ENCODE measurements at places on chromosomes 5 and 9.

GRCh38 chr9:77848897-77849296, 182.7 kb downstream of the GNAQ start:
- DNase-seq: no peak

DNA sequence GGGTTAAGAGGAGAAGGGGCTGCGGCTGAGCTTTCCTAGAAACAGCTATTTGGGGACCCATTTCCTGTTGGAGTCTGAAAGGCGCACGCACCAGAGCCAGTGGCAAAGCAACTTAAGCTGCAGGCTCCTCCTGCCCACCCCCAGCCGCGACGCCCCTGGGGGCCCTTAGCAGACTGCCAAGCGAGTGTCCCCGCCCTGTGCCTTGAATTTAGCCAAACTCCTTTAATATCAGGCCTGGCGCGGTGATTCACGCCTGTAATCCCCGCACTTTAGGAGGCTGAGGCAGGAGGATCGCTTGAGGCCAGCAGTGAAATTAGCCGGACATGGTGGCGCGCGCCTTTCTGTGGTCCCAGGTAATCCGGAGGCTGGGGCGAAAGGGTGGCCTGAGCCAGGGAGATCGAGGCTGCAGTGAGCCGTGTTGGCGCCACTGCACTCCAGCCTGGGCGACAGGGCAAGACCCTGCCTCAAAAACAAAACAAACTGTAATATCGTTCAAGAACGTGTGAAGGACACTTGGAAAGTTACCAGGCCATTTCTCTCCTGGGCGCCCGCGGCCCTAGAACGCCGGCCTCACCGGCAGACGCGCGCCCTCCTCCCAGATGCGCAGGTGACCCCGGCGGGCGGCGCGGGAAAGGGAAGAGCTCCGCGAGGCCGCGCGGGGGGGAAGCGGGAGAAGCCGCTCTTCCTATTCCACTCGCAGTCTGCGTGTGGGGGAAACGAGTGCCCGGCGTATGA, 1.0 kb upstream of the F2R start:
- peak; percentile 55 for DNase-seq

DNA sequence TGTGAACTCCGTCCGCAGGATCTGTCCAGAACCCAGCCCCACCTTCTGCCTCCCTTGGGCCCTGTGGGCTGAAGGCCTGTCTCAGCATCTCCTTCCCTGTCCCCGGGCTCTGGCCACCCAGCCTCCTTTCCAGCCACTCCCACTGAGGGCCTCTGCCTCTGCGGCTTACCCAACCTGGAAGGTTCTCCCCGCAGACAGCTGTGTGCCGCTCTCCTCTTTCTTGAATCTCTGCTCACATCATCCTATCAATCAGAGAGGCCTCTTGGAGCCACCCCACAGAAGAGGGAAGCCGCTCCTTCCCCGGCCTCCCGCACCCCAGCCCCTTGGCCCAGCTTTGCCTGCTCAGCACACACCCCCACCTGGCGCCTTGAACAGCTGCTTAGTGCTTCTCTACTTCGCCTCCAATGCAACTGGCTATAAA, 81.5 kb upstream of the UNC5A start:
- no peak for DNase-seq

DNA sequence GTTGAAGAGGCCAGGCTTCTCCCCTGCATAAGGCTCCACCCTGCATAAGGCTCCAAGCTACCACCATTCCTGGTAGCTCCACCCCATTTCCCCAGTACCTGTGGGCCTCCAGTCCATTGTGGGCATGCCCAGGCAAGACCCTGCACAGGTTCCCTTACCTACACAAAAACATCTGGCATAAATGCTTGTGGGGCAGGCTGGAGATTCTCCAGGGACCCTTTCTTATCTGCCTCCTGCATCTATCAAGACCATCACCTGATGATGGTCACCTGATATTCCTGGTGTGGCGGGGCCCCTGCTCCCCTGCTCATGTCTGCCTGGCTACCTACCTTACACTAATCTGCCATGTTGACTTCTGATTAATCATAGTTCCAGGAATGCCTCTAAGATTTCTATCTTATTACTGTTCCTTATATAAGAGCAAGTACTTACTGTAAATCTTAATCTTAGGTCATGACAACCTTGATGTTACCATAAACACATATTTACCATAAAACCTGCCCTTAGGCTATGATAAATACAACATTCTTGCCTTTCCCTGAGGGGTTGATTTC, 41.0 kb downstream of the FGD3 start:
- peak; percentile 83 for DNase-seq

- DNase-seq: peak; percentile 77
Observed at GRCh38 chr9:35760651-35761050, 6.6 kb upstream of the MSMP start.

- no peak for DNase-seq
Observed at GRCh38 chr5:123080215-123080614, 8.8 kb upstream of the PRDM6 start.

- no peak for DNase-seq
Observed at GRCh38 chr9:97366889-97367288, 45.0 kb upstream of the TDRD7 start.

DNA sequence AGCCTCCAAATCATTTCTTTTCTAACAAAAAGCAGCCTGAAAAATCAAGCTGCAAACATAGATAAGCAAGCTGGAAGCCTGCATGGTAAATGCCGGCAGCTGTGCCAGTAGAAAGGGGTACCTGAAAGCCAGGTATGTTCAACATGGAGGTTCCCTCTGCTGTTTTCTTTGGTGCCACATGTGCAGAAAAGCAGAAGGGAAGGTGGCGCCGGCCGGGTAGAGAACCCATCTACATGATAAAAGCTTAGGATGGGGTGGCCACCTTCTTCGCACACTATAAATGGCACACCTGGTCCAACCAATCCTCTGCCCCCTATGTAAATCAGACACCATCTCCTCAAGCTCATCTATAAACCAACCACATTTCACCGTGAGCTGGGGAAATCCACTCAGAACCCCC, 268.9 kb upstream of the IRX2 start:
- no peak for DNase-seq

- DNase-seq: no peak
Observed at GRCh38 chr5:64744914-64745313, 23.6 kb downstream of the SREK1IP1 start.

DNA sequence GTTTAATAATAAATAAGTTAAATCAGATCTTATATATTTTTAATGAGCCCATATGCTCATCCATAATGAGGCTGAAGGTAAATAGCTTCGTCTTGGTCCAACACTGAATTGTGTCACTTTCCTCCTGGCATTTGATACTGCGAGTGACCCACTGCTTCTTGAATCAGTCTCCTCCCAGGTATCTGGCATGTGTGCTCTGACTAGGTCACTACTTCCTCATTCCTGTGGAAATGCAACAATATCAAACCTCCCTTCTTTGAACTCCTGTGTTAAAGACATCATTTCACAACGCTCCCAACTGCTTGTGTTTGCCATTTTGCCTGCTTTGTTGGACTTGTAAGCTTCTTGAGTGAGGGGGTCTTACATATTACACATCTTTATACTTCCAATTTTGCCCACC, 157.7 kb downstream of the SLC24A2 start:
- peak; percentile 18 for DNase-seq

GRCh38 chr9:120910643-120911042, 16.0 kb downstream of the TRAF1 start:
- no peak for DNase-seq

DNA sequence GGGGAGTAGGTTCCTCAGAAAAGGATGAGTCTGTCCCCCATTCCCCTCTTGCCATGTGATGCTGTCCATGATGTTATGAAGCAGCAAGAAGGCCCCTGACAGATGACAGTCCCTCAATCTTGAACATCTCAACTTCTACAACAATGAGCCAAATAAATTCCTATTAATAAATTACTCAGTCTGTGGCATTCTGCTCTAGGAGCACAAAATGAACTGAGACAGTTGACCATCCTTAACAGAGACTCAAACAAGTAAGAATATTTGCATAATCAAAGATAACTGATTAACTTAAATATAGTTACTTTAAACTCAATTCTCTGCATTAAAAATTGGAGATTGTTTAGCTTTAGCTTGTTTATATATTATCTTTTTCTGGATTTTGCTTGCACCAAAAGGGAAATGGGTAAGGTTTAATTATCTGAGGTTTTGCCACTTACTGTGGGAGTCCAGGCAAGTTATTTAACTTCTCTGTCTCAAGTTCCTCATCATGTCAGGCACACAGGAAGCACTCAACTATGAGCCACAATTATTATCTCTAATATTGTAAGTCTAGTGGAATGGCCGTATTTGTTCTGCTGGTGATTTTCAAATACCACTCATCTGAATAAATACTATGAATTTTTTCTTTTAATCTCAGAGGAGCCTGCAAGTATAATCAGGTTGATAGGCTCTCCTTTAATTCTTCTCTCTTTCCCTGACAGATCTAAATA, 162.9 kb downstream of the TSSK1B start:
- no peak for DNase-seq

DNA sequence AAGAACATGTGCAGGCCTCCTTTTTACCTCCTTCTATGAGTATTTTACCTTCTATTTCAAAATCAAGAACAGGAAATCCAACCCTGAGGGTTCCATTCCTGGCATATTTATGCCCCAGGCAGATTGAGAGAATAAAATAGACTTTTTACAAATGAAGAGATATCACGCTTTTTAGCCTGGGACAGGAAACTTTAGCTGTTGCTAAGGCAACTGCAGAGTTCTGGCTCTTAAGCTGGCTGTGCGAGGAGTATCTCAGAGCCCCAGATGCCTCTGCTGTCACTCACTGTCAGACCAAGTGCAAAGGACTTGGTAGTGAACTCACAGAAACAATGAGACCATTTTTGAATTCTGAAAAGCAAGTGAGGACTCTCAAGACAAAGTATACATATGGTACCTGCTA, 69.5 kb upstream of the HSPB3 start:
- no peak for DNase-seq

DNA sequence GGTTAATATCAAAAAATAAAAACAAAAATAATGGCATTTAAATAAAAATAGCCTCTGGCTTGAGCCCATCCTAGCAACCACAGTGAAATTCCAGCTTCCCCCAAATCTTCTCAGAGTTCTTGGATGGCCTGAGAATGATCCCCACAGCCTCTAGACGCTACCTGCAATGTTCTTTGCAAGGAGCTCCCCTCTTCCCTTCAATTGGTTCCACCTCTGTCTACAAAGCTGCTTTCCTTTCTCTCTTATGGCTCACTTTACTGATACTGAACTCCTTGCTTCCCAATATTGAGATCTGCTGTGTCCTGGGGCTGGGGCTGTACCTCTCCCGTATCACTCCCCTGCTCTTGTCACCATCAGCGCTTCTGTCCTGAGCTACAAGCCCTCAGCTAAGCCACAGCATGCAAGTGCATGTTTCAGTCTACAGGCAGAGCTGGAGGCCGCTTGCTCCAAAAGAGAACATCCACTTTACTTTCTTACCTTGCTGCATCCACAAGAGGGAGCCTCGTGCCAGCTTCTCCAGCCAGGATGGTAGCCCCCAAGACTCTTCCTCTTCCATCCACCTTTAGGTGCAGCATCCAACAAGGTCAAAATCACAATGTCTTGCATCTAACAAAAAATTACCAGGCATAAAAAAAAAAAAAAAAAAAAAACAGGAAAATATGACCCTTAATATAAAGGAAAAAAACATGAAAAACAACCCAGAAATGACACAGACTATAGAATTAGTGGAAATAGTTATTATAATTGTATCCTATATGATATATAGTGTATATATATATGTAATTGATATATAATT, 57.4 kb upstream of the PRSS3 start:
- DNase-seq: peak; percentile 79

DNA sequence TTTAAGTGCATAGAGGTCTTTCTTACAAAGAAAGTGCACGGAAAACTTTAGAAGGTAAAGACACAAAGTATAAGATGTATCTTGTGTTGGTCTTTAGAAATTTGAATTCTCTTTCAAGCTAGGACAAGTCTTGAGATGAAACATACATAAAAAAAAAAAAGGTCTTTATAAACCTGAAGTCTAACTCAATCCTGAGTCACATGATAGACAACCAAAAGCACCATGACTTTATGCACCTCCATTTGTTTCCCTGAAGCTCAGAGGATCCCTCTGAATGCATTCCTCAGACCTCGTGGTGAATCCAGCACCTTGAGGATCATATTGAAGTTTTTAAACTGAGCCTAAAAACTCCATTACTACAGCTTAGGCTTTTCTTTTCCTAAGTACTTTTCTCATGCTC, 91.8 kb downstream of the RAB3C start:
- no peak for DNase-seq

DNA sequence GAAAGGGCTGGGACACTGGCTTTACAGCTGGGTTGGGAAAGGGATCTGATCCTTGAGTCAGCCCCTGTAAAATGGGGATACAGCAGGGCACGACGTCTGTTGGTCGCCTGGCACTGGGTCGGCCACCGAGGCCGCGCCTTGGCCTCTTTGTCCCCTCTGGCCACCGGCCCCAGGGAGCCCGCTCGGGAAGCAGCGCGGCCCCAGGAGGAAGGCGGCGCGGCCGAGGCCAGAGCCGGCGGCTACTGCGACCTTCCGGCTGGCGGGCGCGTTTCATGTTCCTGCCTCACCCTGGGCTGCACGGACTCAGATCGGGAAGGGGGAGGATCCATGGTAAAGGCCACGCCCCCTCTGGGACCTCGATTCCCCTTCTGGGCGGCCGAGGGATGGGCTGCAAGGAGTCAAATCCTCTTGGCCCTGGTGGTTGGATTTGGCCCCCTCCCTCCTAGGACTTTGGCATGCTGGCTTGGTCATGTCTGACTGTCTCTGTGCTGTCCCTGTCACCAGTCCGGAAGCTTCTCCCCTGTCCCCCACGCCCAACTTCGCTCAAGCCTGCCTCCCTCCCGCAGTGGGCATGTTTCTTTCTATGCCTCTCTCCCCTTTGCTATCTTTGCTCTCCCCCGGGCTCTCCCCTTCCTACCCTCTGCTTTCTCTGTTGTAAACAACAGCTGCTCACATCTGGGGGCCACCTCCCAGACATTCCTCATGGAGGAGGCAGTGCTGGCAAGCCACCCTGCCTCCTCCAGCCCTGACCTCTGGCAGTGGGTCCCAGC, 25.8 kb downstream of the FPGS start:
- DNase-seq: peak; percentile 85

DNA sequence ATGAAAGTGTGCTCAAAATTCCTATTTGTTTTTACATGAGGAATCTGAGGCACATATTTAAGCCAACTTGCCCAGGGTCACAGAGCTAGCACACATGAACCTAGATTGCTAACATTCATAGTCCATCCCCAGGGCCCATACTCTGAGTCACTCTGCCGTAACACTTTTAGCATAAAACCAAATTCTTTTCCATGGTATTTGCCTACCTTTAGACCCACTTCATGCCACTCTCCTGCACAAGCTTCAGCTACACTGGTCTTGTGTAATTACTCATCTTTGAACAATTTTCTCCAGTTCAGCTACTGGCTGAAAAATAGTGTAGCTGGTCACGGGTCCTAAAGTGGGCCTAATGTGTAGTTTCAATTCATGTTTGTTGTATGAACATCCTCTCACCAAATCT, 200.7 kb downstream of the SLC12A2 start:
- DNase-seq: no peak

- no peak for DNase-seq
Observed at GRCh38 chr5:137336161-137336560, 163.0 kb downstream of the SPOCK1 start.

GRCh38 chr5:37370550-37370863, 399 bp downstream of the NUP155 start:
- DNase-seq: peak; percentile 48

All from NCI-H69 (cell line).